Suppressor macrophage treated with lipopolysaccharide for 1 hour (primary cell): ENCODE measurements at places on chromosomes 7 and 10.

- DNase-seq, result no peak
These were observed 134.5 kb downstream of the WNT2 start for GRCh38 chr7:117188376-117188775.

- DNase-seq, result no peak
These were observed 164.3 kb downstream of the ZMYND11 start for GRCh38 chr10:299512-299911.

- peak; percentile 51 for DNase-seq
These were observed 95.2 kb downstream of the PFKFB3 start for GRCh38 chr10:6297951-6298381.

DNA sequence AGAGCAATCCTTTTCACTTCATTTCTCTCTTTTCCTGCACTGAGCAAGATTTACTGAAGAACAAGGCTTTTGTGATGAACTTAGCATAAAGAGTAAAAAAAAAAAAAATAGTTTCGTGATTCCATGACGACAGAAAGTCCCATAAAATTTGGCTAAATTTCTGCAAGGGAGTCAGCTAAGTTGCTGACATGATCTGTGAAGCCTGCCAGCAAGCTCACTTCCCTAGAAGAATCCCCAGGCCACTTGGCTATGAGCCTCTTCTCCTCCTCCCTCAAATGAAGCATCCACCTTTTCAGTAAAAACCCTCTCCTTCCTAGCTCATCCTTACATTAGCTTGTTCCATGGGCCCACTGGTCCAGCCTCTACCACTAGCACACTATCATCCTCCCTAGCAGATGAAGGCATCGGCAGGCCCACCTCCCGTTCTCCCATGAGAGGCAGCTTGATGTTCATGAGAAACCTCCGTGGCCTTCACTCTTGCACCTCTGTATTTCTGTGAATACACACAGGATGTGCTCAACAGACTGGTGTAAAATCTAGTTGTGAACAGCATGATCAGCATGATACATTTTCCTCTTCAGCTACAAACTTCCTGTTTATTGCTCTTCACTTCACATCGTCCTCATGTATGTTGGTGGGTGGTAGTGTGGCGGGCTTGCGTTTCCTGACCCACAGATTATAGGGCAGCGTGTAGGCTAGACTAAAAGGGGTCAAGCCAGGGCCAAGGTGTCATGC, 30.9 kb downstream of the GIMAP8 start:
- DNase-seq, result peak; percentile 81

- DNase-seq, result no peak
These were observed 81.1 kb upstream of the GTF2IRD1 start for GRCh38 chr7:74372511-74373111.

- peak; percentile 43 for DNase-seq
These were observed 13.4 kb downstream of the AGAP3 start for GRCh38 chr7:151099486-151100211.

DNA sequence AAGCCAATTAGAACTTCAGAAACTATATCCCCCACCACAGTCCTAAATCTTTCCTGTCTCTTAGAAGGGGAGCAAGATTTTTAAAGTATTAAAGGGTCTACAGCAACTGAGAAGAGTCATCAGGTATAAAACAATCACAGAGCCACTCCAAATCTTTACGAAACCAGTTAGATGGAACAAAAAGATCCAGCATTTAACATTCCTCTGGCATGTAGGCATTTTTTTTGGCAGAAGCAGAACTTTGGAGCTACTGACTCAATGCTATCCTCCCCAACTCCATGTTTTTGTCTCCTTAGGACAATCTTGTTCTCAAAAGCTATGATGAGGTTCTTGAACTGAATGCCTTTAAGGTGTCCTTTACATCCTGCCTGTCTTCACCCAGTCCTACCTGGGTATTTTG, 333.3 kb downstream of the PRPF18 start:
- DNase-seq, result no peak

- no peak for DNase-seq
These were observed 50.1 kb downstream of the IPMK start for GRCh38 chr10:58217612-58218011.

GRCh38 chr10:75476569-75476968, 45.1 kb downstream of the LRMDA start:
- DNase-seq, result no peak

DNA sequence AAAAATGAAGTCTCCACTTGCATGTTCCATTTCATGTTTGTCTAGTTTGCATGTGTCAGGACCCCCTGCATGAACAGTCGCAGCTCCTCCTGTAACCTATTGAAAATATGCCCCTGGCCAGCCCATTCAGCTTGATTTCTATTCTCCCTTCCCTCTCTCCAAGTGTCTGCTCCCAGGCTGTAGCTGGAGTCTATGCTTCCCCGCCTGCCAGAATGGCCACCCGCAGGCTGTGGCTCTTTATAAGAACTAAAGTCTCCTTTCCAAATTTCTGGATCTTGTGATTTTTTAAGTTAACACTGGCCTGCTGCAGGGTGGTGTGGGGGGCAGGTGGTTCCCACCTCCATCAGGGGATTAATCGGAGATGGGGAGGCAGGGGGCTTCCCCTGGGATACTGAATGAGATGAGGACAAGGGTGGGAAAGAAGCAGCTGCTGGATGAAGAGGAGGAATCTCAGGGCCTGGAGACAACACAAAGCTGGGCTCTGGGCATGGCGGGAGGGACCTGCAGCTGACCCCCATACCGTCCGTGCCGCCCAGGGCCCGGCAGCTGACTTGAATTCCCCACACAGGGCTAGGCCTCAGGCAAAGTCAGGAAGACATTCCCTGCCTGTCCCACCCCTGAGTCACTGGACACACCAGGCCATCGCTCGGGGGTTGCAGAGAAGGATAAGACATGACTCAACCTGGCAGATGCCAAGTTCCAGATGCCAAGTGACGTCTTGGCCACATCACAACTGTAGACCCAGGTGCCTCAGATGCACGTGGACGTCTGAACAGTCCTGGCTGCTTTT, 399.5 kb upstream of the FOXK1 start:
- no peak for DNase-seq

DNA sequence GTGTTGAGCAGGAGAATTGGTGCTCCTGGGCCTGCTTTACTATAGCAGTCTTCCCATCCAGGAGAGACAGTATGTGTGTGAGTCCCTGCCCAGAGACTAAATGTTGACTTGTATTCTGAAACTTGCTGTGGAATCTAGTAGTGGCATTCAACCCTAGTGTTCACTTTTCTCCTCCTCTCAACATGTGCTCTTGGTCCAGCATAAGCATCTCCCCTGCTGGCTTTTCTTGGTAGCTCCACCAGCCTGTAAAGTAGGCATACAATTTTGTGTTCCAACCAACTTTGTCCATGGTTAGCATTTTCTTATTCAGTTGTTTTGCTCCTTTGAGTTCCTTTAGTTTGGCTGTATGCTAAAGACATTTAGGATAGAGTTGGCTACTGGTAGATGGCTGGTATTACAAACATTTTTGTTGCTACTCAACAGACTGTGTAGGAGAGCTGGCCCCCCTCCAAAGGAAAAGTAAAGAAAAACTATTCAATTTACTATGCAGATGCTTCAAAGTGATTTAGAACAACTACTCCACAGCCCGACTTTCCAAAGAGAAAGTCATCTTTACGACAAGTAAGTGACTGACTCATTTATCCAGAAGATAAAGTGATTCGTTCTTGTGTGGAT, 46.0 kb downstream of the ASB4 start:
- no peak for DNase-seq

GRCh38 chr7:115145512-115145911, 223.6 kb downstream of the MDFIC start:
- peak; percentile 60 for DNase-seq

GRCh38 chr7:88888684-88889083, 93.1 kb upstream of the TEX47 start:
- no peak for DNase-seq

GRCh38 chr7:83347945-83348444, 185.3 kb upstream of the PCLO start:
- no peak for DNase-seq

- no peak for DNase-seq
These were observed 807.4 kb downstream of the TNS3 start for GRCh38 chr7:46774515-46774914.

- DNase-seq, result no peak
These were observed 472.5 kb upstream of the GHITM start for GRCh38 chr10:83666762-83667161.

DNA sequence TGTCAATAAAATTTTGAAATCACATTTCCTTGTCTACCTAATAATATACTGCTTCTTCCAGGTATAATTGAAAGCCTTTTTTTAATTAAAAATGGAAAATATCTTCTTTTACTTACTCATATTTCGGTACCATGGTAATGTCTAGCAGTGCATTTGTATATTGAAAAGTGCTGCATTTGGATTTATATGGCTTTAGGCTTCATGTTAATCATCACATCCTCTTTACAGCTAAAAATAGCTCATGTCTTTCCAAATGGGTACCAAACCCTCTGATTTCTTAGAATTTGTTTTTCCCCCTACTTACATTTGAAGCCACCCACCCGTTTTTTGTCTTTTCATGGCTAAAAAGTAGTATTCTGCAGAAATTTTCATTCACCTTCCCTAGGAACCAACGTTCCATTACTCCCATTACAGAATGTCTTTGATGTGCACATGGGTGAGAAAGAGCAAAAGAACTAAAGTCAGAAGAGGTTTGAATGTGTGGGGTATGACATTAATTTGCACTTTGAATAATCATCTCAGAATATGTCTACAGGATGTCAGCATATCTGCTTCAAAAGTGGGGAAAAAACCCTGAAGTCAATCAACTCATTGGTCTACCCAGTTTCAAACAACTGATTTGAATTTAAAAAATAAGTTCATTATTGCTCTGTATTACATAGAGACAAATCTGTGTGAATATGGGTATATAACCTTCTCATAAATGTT, 935.9 kb downstream of the GATA3 start:
- no peak for DNase-seq

GRCh38 chr10:24209946-24210491, 1.1 kb downstream of the KIAA1217 start:
- peak; percentile 61 for DNase-seq

- no peak for DNase-seq
These were observed 33.7 kb downstream of the DDC start for GRCh38 chr7:50531401-50531911.

- no peak for DNase-seq
These were observed 203.2 kb downstream of the AHR start for GRCh38 chr7:17501441-17502212.

- no peak for DNase-seq
These were observed 509.5 kb downstream of the DNAJB6 start for GRCh38 chr7:157846271-157846670.

DNA sequence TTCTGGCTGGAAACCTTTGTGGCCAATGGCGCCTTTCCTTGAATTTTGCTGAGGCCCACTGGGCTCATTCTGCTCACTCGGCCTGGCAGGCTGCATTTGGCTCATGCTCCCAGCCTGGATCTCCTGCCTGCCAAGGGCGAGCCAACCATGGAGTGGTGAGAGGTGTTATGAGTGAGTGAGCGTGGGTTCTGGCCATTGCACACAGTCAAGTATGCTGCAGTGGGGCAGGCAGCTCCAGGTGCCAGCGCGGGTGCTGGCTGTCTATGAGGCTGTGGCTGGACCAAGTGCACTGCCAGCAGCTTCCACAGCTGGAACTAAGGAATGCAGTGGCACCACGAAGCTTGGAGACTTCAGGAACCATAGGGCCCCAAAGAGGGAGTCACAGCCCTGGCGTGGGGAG, 42.2 kb upstream of the TUBB8 start:
- no peak for DNase-seq

DNA sequence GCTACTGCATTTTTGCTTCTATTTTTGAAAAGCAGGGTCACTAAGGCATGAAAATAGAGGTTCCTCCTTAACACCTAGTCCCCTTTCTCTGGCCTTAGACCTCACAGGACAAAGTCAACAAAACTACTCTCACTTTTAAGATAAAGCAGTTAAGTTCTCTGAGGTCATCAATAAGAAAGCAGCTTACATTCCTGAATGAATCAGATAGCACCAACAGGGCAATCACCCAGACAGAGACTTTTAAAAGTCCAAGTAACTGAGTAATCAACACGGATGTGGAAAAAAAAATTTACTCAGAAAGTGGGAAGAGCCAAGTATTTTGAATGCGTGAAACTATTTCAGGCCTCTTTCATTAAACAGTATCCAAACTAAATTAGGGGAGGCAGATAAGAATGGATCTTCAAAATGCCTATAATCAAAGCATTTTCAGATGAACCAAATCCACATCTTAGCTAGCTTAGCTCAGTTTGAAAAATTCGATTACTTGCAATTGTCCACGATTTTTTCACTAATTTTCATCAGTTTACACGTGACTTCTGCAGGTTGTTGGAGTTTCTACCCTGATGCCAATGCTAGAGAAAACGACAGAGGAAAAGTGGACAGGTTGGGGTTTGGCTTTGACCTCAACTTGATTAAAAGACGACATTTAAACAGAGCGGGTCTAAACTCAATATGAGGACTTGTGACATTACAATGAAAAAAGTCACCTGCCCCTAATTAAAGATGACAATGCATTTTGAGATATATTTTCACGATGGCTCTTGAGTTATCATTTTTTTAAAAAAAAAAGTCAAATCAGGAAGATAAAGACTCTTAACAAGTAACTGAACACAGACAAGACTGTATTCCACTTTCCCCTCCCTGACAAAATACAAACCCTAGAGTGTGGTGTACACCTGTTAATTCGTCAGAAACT, 1.6 kb downstream of the BEND7 start:
- no peak for DNase-seq

- peak; percentile 38 for DNase-seq
These were observed 1.0 kb downstream of the GRM8 start for GRCh38 chr7:127251465-127252376.

DNA sequence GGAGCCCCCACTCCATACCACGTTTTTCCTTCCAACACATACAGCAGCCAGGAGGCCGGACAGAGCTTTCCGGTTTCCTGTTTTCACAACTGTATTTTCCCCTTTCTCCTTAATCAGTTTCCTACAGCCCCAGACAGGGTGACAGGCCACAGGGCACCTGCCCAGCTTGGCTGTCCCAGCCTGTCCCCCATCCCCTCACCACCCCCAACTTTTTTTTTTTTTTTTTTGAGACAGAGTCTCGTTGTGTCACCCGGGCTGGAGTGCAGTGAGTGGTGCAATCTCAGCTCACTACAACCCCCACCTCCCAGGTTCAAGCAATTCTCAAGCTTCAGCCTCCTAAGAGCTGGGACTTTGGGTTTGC, 10.3 kb upstream of the HSPB1 start:
- peak; percentile 44 for DNase-seq

GRCh38 chr7:48074204-48074654, 14.8 kb upstream of the UPP1 start:
- DNase-seq, result peak; percentile 79

DNA sequence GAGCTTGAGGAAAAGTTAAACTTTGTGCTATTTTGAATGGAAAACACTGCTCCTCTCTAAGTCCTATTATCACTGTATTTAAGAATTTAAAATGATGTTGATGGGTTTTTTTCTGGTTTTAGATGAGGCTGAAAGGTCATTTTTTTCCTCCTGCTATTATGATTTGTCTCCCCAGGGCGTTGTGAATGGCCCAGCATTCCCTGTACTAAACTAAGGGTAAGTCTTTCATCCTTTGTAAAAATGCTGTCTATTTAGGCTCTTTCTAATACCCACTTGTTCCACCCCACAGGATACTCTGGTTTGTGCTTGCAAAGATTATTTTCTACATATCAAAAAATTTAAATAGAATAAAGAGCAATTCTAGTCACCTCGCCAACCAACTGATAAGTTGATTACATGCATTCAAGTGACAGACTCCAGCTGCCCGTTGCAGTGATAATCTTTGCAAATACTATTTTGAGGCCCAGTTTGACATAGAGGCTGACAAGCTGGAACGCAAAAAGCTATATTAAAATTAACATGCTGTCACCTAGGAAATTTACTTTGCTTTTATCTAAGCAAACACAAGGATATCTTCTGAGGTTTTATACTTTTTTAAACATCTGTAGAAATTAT, 222.3 kb upstream of the TMEM229A start:
- DNase-seq, result no peak
